Kidney (tissue), 22 donors: ENCODE measurements at places on chromosomes 1 and 21. TPM values are rescaled to one million over a fixed set of nuclear protein-coding genes. Genes with fewer than 3 reads are reported as not detected.

Gene TMEM125
- 22.0 TPM for polyA plus RNA-seq

Gene PRAMEF15
- polyA plus RNA-seq: not detected

Gene STK40
- 30.9 TPM for polyA plus RNA-seq

Gene LY9
- 0.41 TPM for polyA plus RNA-seq

Gene LHX8
- polyA plus RNA-seq: not detected

Gene PTPRF
- 39.5 TPM for polyA plus RNA-seq

Gene C8A
- polyA plus RNA-seq: not detected

Gene NBPF20
- 0.69 TPM for polyA plus RNA-seq

Gene XKR8
- polyA plus RNA-seq: 9.1 TPM

Gene TDRD5
- 1.5 TPM for polyA plus RNA-seq

Gene NUAK2
- polyA plus RNA-seq: 15.1 TPM

Gene IRF6
- polyA plus RNA-seq: 24.0 TPM
